ENCODE measurements at places on chromosomes 2 and 18.
A peak's percentile ranks its signal among the peaks of the same experiment; 100 is the strongest.

GRCh38 chr2:138071720-138072719, 107.7 kb downstream of the HNMT start:
- no peak for DNase-seq

- no peak for DNase-seq
These were observed 50.0 kb downstream of the SLC8A1 start for GRCh38 chr2:40401896-40402295.

GRCh38 chr2:23249348-23249747, 135.6 kb upstream of the KLHL29 start:
- no peak for DNase-seq

DNA sequence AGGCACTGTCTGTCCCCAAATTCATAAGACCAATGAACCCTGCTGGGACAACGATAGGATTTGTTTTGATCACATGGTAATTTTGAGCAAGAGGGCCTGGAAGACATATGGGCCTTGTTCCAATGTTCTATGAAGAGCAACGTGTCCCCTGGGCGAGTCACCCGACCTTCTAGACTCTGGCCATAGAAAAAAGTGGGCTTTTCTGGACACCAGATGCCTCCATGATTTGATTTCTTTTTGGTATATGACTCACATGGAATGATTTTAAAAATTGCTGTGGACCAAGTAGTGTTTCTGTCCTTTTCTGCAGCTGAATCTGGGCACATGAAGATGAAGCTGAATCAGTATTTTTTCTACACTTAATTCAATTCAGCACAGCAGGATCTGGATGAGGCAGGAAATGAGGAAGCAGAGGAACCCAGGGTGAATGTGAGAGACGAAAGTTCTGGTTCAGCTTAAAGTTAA, 104.9 kb downstream of the CDC42EP3 start:
- DNase-seq = no peak

DNA sequence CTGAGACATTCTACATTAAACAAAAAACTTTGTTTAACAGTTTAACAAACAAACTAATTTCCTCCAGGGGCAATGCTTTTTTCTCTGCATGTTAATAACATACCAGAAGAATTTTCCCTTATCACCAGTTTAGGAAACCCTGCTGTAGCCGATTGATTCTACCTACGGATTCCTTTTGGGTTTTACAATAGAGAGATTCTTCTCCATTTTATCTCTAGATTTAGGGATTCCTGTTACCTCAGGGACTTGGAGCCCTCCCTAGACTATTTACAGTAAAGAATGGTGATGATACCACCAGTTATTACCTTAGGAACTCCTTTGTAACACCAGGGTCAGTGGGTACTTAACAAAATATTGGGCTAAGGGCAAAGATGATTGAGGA, 5.3 kb upstream of the ERICH2 start:
- no peak for DNase-seq

DNA sequence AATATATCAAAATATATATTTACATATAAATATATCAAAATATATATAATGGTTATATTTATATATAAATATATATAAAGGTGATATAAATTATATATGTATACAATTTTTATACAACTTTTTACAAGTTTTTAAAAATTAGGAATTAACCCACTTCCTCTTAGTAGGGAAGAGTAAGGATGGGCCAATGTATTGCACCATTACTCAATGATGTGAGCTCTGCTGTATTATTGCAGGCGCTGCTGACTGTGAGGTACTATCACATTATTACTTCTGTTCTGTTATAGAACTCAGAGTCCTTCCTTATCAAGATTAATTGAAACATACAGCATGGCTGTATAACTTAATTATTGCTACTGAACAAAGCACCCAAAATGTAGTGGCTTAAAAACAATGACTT, 46.0 kb downstream of the CCDC195 start:
- no peak for DNase-seq

- no peak for DNase-seq
These were observed 46.5 kb downstream of the RAB10 start for GRCh38 chr2:26080356-26080755.

- no peak for DNase-seq
These were observed 190.9 kb downstream of the EIPR1 start for GRCh38 chr2:3186766-3187165.

DNA sequence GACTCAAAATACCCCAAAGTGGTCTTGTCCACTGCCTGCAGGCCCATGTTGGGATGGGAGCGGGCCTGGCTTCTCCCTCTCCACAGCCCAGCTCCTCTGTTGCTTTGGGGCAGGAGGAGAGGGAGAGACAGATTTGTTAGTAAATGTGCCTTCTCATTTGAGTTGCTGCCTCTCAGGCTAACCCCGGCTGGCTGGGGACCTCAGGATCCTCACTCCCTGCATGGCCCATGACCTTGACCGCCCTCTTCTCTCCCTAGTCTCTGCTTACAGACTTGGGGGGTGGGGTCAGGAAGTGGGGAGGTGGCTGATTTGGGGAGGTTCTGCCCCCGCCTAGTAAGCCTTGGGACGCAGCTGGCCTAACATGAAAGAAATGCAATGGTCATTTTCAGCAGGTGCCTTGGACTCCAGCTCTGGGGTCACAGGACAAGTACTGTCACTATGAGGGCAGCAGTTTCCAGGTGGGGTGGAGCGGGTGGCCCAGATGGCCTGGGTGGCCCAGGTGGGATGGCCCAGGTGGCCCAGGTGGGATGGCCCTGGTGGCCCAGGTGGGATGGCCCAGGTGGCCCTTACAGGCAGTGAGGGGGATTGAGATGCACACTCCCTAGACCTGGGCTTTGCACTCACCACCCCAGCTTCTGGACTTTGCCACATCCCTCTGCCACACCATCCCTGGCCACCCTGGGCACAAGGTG, 24.1 kb downstream of the HJURP start:
- no peak for DNase-seq

DNA sequence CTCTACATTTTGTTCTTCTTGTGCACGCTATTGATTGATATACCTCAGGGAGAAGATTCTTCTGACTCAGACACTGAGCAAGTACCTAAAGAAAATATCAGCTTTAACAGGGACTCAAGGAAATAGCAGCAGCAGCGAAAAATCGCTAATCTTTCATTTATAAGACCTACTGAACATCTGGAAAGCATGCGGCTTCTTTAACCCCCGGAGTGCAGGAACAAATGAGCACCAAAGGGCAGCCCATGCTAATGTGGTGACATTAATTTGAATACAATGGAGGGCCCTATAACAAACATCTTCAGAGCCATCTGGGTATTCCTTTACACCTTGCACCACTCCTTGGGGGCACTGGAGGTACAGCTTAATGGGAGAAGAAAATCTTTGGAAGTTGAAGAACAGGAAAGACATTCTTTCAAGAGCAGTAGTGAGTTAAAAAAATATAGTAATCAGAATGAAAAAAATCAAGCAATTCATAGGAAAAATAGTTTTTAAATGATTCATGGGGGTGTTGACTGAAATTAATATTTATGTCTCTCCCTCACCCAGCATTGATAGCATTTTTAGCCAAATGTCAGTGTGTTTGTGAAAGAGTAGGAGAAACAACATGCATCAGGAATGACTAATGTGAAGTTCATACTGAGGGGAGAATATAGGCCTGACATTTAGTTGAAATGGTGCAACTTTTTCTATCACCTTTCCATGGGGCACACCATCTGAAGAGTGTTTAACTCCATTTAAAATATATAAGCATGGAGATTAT, 281.7 kb downstream of the HRH4 start:
- DNase-seq = no peak

DNA sequence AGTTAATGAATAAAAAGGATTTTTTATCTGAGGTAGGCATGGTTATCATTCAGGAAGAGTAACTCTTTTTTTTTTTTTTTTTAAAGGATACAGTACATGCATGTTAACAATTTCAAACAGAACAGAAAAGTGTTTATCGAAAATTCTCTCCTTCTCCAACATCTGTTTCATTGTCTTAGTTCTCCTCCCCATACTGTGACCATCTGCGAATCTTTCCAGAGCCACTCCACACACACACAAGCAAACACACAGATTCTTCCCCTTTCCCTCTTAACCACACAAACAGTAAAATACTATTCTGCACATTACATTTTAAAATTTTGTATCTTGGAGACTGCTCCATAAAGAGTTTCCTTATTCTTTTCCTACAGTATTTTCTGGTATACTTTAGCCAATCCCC, 38.0 kb downstream of the NPC1 start:
- DNase-seq = no peak

DNA sequence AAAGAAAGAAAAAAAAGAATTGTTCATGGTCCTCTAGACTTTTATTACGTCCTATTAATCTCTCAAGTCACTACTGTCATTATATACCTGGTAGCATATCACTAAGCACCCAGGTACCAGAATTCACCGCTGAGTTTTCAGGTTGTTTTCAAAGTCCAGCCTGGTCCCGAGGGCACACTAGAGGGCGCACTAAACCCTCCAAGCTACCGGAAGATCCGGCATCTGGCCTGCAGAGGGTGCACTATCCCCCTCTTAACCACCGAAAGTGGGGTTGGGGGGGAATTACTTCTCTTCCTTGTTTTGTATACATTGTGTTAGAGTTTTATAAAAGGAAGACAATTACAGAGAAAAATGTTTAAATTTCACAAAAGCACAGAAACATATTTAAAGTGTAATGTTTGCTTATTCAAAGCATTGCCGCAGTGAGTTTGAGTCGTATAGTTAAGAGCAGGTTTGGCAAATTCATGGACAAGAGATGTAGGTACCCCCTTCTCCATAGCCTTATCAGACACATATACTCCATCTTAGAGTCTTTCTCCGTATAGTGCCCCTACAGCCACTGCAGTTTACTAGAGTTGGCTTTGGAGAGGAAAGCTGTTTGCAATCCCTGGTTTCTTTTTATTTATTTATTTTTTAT, 19.2 kb downstream of the MOGAT1 start:
- DNase-seq = peak; percentile 85

GRCh38 chr2:109689973-109690372, 75.8 kb downstream of the SOWAHC start:
- DNase-seq = no peak

- DNase-seq = no peak
These were observed 683.2 kb downstream of the SATB2 start for GRCh38 chr2:198774576-198774975.

DNA sequence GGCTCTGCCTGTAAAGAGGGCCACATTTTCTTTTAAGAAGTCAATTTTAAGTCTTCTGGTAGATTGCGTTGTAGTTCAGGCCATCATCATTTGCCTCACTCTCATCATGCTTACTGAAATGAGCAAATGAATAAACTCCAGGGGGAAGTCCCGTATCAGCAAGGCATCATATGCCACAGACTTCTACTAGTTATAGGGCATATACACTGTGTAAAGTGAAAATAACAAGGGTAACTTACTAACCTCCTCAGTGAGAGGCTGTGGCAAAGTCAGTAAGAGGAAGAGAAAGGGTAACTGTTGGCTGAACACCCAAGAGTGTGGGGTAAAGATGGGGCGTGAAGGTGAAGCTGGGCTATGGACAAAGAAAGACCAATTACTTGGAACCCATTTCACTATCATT, 456.2 kb downstream of the SPAG16 start:
- no peak for DNase-seq

DNA sequence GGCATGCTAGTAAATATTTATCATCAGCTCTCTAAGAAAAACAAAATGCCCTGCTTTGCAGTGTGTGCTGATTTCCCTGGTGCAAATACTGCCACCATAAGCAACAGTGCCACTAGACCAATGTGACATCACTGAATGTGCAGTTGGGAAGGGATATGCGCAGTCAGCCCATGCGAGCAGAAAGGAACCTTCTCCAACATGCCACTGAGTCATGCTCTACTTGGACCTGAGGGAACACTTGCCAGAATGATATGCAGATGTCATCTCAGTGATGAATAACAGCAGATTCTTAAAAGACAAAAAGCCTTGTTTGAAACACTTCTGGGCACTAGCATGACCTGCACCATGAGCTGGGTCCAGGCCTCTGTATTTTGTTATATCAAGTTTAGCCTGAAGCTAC, 55.3 kb upstream of the REL start:
- DNase-seq = no peak

DNA sequence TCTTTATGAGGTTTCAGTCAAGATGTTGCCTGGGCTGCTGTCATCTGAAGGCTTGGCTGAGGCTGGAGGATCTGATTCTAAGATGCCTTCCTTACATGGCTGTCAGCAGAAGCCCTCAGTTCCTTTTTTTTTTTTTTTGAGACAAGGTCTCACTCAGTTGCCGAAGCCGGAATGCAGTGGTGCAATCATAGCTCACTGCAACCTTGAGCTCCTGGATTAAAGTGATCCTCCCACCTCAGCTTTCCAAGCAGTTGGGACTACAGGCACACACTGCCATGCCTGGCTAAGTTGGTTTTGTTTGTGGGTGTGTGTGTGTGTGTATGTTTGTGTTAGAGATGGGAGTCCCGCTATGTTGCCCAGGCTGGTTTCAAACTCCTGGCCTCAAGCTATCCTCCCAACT, 13.1 kb upstream of the SLC35F5 start:
- DNase-seq = no peak

DNA sequence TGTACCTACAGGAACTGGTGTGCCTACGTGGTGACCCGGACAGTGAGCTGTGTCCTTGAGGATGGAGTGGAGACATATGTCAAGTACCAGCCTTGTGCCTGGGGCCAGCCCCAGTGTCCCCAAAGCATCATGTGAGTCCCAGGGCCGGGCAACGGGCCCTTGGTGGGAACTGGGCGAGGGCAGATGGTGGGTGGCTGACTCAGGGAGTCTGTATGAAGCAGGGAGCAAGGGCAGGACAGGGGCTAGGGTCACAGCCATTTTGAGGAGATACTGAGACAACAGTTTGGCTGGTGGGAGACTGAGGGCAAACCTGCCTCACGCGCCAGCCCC, 1.7 kb downstream of the EMILIN1 start:
- no peak for DNase-seq

DNA sequence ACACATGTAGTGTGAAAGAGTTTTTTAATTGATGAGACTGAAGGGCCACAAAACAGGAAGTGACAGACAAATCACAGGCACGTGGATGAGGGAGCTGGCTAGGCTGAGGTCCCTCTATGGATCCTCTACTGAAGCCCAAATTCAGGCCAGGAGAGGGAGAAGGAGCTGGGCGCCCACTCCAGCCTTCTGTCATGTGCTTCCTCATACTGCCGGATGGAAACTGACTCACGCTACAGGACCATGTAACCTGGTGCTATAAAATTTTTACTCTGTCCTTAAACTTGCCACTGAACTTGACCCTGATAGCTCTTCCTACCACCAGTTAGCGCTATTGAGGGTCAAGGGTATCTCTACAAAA, 31.3 kb downstream of the PSTPIP2 start:
- DNase-seq = no peak
